RWPE2 (cell line): ENCODE measurements at places on chromosomes 13 and 19.

GRCh38 chr19:2268861-2269243, 12.6 kb upstream of the JSRP1 start:
- no peak for DNase-seq

- no peak for DNase-seq
Observed at GRCh38 chr13:93625536-93625935, 398.9 kb downstream of the GPC6 start.

DNA sequence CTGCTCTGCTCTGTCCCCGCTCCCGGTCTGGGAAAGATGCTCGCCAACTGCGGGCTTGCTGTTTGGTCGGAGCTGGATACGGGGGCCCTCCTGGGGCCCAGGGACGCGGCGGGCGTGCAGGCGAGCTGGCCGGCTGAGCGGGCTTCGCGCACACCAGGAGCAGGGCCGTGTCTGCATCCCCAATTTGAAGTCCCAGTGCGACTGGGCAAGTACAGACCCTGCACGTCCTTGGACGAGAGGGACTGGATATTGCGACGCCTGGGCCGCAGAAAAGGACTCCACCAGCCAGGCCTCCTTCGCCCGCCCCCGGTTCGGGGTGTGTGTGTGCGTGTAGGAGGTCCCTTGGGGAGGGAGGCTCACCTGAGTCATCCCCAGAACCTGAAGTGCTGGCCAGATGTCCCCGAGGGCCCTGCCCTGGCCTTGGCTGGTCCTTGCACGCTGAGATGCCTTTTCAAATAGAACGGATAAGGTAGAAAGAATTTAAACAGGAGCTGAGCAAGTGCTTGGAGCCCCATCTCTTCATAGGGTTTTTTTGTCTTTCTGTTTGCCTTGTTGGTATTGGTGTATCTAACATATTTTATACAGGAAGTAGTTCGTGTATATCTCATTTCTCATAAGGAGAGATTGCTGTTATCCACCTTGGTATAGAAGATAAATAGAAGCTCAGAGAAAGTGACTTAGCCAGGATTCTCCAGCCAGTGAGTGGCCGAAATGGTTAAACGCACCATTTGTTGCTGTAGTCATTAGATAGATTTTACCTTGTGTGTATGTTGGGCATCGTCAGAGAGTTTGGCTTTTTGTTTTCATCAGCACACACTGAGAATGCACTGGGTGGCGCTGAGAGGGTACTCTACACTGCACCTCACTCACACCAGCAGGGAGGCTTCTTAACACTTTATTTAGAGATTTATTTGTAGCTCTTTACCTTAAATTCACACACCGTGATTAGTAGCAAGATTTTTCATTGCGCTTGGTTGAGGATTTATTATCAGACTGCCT, 1.1 kb downstream of the NAXD start:
- DNase-seq, result no peak

GRCh38 chr13:39210961-39211534, 172.8 kb downstream of the NHLRC3 start:
- DNase-seq, result no peak

GRCh38 chr19:42270346-42271044, 1.4 kb downstream of the CIC start:
- DNase-seq, result peak; percentile 89

DNA sequence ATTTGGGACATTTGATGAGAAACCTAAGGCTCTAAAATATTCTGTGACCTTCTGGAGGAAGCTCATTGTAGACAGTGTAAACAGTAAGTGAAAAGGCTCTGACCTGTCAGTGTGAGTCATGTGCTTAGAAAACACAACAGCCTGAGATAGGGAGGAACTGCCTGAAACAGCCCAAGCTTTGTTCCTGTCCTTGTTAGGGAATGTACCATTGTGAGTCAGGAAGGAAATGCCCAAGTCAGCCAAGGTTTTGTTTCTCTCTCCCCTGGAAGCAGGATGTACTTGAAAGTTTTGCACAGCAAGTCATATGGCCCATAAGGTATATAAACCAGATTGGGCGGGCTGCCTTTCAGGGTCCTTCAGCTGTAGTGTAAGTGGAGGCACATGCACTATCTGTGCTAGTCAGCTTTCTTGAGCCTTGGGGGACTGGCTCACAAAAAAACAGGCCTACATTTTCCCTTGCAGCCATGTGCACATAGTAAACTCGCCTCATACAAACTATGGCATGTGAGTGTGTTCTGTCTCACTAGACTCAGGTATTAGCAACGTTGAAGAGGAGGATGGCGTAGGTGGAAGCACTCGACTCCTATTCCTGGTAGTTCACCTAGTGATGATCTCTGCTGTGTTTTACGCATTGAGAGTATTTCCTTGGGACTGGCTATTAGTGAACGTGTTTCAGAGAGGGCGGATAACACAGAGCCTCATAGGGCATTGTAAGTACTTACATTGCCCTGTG, 141.2 kb upstream of the KLHL1 start:
- no peak for DNase-seq

- DNase-seq, result no peak
Observed at GRCh38 chr19:30330266-30330665, 41.9 kb upstream of the ZNF536 start.

DNA sequence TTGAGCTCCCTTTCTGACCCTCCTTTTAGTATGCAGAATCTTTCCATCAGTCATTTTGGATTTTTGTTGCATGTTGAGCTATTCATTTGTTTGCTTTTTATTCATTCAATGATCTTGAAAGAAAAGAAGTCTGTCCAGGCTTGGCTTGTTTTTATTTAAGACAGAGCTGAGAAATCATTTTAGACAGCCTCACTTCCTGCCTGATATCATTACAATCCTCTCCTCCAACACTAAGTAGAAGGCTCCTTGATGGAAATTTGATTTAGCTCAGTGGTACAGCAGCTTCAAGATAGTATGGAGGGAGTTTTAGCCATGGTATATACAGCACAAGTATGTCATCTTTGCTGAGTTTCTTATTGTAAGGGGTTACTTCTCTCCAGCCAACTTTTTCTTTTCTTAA, 28.4 kb downstream of the MBNL2 start:
- no peak for DNase-seq

- no peak for DNase-seq
Observed at GRCh38 chr13:44331912-44332851, 41.4 kb upstream of the SERP2 start.

DNA sequence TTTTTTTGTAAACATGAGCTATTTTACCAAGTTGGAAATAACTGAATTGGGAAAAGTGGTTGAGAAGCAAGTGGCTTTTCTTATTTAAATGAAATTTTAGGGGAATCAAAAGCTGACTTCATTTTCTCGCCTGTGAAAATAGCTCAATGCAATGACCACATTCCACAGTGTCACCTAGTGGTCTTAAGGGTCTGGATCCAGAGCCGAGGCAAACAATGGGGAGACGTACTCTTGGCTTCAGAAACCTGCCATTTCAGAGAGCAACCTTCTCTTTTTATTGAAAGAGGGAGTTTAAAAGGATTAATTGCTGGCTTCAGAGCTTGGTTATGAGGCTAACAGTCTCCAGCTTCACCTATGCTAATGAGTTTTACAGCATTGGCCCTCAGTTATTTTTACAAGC, 39.7 kb upstream of the RXFP2 start:
- DNase-seq, result no peak

DNA sequence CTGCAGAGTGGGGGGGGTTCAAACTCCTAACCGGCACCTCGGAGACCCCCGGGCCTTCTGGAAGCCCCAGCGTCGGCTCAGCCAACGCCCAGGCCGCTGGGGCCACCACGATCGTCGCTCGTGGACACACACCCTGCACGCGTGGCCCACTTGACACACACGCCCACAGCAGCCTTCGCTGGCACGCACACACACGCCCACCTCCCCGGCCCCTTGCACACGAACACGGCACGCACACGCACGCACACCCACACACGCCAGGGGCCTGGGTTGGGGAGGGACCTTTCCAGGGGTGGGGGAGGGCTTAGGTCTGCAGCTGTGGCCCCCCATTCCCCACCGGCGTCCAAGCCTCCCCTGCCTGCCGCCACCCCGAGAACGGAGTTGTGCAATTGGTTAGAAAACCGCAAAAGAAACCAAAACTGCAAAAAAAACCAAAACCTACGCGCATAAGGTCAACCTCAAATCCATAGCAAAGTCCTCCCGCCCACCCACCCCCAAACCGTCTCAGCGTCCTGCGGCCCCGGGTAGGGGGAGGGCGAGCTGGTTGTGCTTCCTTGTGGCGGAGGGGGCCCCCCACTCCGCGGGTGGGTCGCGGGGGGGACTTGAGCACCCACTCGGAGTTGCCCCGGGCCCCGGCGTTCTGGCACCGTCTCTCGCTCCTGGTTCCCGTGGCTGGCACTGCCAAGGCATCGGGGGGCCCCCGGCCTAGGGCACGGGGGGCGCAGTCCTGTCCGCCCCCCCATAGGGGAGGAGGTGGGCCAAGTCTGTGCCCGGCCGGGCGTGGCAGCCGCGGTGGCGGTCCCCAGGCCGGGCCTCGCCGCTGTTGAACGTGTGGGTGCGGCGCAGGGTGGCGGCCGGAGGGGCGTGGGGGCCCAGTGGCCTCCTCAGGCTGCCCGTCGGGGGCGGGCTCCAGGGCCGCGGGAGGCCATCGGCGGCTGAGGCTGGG, 3.3 kb upstream of the LRG1 start:
- DNase-seq, result no peak

DNA sequence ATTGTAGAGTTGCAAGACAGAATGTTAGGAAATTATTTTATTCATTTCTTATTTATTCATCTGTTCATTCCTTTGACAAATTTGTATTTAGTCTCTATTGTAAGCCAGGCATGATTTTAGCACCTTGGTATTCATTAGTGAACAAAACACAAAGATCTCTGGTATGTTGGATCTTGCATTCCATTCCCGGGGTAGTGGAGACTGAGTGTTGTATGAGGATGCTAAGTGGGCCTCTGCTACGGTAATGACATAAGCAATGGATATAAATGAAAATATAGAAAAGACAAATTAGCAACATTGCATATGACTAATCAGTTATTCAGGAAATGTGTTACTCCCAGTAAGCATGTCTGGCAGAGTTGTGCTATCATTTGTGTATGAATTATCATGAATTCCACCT, 449.3 kb downstream of the PCDH17 start:
- no peak for DNase-seq

GRCh38 chr19:45878043-45878794, 7.7 kb downstream of the IRF2BP1 start:
- DNase-seq, result no peak

DNA sequence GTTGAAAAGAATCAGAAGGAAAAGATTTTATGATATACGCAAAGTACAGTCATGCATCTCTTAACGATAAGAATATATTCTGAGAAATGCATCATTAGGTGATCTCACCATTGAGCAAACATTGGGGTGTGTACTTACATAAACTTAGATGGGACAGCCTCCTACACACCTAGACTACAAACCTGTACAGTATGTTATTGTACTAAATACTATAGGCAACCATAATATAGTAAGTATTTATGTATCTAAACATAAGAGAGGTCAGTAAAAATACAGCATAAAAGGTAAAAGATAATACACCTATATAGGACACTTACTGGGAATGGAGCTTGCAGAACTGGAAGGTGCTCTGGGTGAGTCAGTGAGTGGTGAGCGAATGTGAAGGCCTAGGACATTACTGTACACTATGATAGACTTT, 254.6 kb downstream of the SPRY2 start:
- no peak for DNase-seq

- DNase-seq, result no peak
Observed at GRCh38 chr13:79212064-79212619, 193.9 kb downstream of the RBM26 start.

- no peak for DNase-seq
Observed at GRCh38 chr13:86906127-86906874, 764.9 kb upstream of the SLITRK5 start.

- DNase-seq, result no peak
Observed at GRCh38 chr13:99548448-99548847, 47.2 kb downstream of the TM9SF2 start.

DNA sequence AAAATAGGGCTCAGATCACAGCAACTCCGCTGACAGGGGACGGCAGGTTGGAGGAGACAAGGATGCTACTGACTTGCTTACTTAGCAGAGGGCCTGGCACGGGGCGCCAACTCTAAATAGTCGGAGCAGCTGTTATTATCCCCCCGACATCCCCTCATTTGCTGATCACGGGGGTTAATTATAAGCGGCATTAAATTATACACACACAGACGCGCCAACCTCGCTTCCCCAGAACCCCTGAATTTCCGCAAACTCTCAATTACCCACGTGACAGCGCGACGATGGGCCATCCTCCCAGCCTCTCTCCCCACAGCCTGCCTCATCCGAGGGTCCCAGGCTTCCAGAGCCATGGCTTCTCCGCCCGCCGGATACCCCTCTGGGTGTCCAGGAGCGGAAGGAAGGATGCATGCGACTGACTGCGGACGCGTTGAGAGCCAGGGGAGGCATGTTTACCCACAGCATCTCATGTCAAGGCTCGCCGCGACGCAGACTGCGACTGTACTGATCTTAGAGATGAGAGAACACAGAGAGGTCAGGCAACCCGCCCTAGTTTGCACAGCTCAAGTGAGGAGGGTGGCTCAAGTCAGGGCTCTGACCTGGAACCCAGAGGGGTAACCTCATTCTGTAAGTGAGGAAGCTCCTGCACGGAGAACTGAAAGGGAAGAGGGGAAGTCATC, 5.7 kb downstream of the PTPRS start:
- no peak for DNase-seq

DNA sequence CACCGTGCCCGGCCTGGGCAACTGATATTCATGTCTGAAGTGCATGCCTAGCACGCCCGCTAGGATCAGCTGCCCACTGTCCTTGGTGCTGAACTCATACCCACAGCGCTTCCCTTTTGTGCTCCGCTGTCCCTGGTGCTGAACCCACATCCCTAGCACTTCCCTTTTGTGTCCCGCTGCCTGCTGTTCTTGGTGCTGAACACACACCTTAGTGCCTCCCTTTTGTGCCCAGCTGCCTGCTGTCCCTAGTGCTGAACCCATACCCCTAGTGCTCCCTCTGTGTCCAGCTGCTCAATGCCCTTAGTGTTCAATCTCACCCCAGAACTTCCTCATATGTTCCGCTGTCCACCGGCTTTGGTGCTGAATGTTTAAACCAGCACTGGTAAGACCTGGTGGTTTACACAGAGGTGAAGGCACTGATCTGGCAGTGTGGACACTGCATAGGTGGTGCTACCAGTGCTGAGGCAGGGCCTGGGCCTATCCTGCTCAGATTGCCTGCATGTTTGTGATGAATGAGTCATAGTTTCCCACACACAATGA, 26.3 kb upstream of the SIGLEC11 start:
- no peak for DNase-seq
